ENCODE measurements at places on chromosomes 7 and 10. TPM values are rescaled to one million over a fixed set of nuclear protein-coding genes. Genes with fewer than 3 reads are reported as not detected.

The TMEM139 gene
- polyA plus RNA-seq = 0.44 TPM

The PIK3AP1 gene
- polyA plus RNA-seq = 1.2 TPM

The NEUROG3 gene
- not detected for polyA plus RNA-seq

The POM121C gene
- 33.2 TPM for polyA plus RNA-seq

GRCh38 chr10:63294781-63295180, 161.7 kb downstream of the NRBF2 start:
- no peaks in the 10 kb centered on the region for H3K27me3 ChIP-seq
- no peak overlapping the region for H3K27ac ChIP-seq
- DNase-seq = no peak
- no peaks in the 10 kb centered on the region for H3K36me3 ChIP-seq
- H3K4me1 ChIP-seq = no peaks in the 10 kb centered on the region

- H3K36me3 ChIP-seq = no peaks in the 10 kb centered on the region
- peaks cover 12% of the 10 kb centered on the region for H3K27me3 ChIP-seq
- no peak for DNase-seq
- no peaks in the 10 kb centered on the region for H3K4me1 ChIP-seq
These were observed 162.1 kb upstream of the FOXK1 start for GRCh38 chr7:4519819-4520520.

DNA sequence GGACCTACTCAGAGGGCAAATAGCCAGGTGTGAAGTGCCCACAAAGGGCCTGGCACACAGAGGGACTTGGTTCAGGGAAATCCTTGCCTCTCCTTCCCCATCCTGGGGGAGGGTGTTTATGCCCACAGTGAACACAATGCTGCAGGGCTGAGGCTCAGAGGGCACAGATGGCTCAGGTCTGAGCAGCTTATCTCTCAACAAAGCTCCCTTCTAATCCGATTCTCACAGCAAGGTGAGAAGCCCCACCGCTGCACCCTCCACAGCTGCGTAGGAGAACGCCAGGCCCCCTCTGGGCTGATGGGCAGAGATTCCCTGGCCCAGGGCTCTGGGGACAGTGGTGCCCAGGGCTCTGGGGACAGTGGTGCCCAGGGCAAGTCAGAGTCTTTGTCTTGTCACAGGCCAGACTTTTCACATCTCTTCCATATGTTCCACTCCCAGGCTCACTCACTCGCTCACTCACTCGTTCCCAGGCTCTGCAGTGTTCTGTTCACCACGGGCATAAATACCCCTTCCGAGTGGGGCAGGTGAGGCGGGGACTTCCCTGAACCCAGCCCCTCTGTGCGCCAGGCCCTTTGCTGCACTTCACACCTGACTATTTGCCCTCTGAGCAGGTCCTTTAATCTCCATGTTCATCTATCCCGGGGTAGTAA, 8.7 kb upstream of the CDHR1 start:
- no peak overlapping the region for H3K4me3 ChIP-seq
- peaks cover 48% of the 10 kb centered on the region for H3K27me3 ChIP-seq
- H3K36me3 ChIP-seq = no peaks in the 10 kb centered on the region
- no peaks in the 10 kb centered on the region for H3K4me1 ChIP-seq
- no peak overlapping the region for H3K27ac ChIP-seq

- H3K4me1 ChIP-seq = no peaks in the 10 kb centered on the region
- H3K27ac ChIP-seq = no peak overlapping the region
- H3K36me3 ChIP-seq = peaks cover 20% of the 10 kb centered on the region
- H3K4me3 ChIP-seq = no peak overlapping the region
These were observed 164.0 kb downstream of the SLC25A13 start for GRCh38 chr7:96157856-96158255.

GRCh38 chr7:156753630-156754029, 113.1 kb downstream of the RNF32 start:
- no peaks in the 10 kb centered on the region for H3K27me3 ChIP-seq
- peaks cover 25% of the 10 kb centered on the region for H3K36me3 ChIP-seq
- no peaks in the 10 kb centered on the region for H3K4me1 ChIP-seq
- H3K27ac ChIP-seq = no peak overlapping the region
- DNase-seq = no peak

DNA sequence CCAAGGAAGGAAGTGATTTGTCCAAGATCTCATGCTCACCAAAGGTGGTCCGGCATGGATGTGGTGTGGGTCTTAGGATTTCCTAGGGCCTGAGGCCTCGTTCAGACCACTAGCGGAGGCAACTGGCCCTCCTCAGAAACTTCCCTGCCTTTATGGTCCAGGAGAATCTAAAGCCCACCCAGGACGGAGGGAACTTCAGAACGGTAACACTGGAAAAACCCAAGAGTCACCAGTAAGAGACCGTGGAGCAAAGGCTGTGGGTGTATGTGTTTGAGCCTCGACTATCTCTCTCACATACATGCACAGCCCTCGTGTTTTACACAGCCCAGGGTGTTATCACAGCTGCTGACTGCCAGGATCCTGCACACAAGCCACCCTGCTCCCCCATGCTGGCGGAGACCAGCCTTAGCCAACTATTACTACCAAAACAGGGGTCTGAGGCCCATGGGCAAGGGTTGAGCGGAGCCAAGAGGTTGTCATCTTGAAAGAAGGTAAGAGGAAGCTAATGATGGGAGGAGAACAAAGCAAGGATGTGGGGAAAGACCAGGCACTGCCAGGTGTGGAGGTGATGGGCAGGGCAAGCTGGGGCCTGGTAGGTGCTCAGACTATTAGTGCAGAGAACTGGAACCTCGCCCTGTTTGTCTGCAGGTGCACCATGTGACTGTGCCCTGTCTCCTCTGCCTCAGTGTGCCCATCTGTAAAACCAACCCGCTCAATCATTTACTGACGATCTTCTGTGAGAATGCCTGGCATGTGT, 170.2 kb upstream of the ZMIZ1 start:
- DNase-seq = no peak
- peaks cover 26% of the 10 kb centered on the region for H3K27me3 ChIP-seq
- H3K27ac ChIP-seq = no peak overlapping the region
- H3K4me3 ChIP-seq = no peak overlapping the region

DNA sequence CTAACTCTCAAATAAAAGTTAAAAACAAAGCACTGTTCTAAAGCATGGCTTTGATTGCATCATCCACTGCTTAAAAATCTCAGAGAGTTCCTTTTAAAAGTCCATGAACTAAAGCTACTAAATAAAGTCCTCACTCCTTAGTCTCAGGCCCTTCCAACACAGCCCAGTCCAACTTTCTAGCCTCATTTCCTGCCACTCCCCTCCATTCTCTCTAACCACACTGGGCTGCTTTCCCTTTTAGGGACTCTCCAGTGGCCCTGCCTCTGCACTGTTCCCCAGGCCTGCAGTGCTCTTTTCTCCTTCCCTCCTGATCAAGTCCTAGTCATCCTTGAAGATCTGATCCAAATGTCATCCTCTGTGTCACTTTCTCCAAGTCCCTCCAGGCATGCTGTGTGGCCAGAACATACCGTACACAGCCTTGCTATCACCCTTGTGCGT, 56.9 kb upstream of the PPP1R3C start:
- H3K4me3 ChIP-seq = no peak overlapping the region
- peaks cover 6% of the 10 kb centered on the region for H3K4me1 ChIP-seq
- no peak for DNase-seq

- H3K36me3 ChIP-seq = no peaks in the 10 kb centered on the region
- H3K27ac ChIP-seq = no peak overlapping the region
- DNase-seq = peak; percentile 67
- no peaks in the 10 kb centered on the region for H3K27me3 ChIP-seq
- H3K4me3 ChIP-seq = no peak overlapping the region
These were observed 47.6 kb downstream of the STEAP1B start for GRCh38 chr7:22452142-22452959.

Measured in K562 (cell line).